Stimulated activated CD8-positive, alpha-beta memory T cell treated with anti-CD3 and anti-CD28 coated beads, Interleukin-7, amount 100 ng/mL, for 48 hours (primary cell): ENCODE measurements at places on chromosomes 5 and 9.

DNA sequence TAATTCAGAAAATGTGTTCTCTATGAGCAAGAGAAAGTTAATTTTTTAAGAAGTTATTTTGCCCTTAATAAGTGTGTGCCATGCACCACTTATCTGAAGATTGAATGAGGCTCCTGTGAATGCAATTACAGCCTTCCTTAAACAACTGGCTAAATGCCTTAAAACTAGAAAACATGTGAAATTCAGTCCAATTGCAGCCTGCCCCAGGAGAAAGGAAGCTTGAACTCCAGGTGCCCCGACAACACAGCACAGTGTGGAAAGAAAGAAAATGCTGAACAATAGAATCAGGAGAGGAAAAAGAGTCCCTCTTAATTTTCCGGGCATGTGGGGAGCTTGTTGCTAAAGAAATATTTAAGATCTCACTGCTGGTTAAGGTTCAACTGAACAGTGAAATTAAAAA, 8.8 kb downstream of the LHFPL2 start:
- DNase-seq = no peak

DNA sequence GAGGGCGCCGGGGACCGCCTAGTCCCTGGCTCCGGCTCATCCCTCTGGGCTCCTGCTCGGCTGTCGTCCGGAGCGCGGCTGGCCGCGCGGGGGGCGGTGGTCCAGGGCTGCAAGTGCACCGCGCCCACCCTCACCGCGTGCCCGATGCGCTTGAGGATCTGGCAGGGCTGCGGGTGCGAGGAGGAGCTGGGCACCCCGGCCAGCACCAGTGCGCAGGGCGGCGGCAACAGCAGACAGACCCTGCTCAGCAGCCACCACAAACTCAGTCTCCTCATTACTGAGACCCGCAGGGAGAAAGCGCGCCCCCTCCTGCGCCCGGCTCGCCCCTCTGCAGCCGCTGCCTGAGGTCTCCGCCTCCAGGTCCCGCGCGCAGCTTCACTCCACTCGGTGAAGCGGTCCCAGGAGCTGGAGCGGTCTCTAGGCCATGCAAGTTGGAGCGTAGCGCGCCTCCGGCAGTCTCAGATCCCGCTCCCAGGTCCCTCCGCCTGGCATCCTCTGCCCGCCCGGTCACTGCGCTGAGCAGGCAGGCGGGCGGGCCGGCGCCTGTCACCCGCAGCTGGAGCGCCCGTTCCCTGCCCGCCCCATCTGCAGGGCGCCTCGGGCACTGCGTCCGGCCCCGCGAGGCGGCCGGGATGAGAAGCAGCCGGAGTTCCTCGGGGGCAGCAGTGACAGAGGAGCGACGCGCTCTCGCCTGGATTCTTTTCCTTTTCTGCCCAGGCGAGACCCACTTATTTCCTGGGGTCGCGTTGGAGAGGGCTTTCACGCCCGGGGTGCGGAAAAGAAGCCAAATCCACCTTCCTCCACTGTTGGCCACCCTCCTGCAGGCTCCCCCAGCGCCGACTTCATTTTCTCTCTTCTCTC, 512 bp downstream of the GRIN3A start:
- DNase-seq = no peak

DNA sequence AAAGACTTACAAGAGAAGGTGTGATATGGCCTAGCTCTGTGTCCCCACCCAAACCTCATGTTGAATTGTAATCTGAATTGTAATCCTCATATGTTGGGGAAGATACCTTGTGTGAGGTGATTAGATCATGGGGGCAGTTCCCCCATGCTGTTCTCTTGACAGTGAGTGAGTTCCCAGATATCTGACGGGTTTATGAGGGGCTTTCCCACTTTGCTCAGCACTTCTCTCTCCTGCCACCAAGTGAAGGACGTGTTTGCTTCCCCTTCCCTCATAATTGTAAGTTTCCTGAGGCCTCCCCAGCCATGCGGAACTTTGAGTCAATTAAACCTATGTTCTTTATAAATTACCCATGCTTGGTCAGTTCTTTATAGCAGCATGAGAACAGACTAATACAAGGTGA, 49.0 kb downstream of the CDO1 start:
- no peak for DNase-seq

- DNase-seq = no peak
Measured at GRCh38 chr9:128078504-128079434, 10.7 kb downstream of the SLC25A25 start.

- DNase-seq = no peak
Measured at GRCh38 chr9:33661176-33661575, 134.2 kb upstream of the PRSS3 start.

DNA sequence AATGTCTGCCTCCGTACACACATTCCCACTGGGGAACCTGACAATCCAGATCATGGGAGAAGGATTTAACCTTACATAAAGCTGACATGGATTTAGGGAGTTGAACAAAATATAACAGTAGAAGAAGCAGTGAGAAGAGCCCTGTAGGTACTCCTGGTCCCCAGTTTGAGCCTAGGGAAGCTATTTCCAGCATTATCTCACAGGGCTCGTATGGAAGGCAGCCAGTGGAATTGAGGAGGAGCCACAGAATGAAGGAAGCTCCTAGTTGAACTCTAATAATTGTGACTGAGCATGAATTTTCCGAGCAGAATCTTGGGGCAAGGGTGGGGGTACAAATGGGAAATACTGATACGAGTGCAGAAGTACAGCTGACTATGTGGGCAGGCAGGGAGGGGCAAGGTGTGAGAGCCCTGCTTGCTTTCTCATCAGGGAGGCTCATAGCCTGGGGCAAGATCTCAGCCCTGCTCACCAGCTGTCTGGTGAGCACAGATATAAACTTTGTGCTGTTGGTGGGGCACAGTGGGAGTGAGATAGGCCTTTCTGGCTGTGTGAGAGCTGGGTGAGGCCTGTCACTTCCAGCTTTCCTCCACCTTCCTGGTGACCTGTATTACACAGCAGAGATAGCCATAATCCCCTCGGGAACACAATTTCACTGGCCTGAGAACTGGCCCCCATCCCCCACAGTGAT, 290.7 kb upstream of the IL12B start:
- no peak for DNase-seq

GRCh38 chr5:55895346-55895745, 44.2 kb downstream of the IL31RA start:
- DNase-seq = no peak
